Thyroid gland (tissue), 4 donors: ENCODE measurements at places on chromosomes 3 and 15. TPM values are rescaled to one million over a fixed set of nuclear protein-coding genes. Genes with fewer than 3 reads are reported as not detected.

The ADPRH gene
- total RNA-seq = 14.1 TPM

The ZNF620 gene
- 6.3 TPM for total RNA-seq

The SUSD5 gene
- total RNA-seq = 3.0 TPM

The ROBO1 gene
- 26.3 TPM for total RNA-seq

The SH2D7 gene
- total RNA-seq = not detected

The CHDH gene
- total RNA-seq = 14.7 TPM
